RWPE1 (cell line): ENCODE measurements at places on chromosomes 7 and 10.
A peak's percentile ranks its signal among the peaks of the same experiment; 100 is the strongest.

DNA sequence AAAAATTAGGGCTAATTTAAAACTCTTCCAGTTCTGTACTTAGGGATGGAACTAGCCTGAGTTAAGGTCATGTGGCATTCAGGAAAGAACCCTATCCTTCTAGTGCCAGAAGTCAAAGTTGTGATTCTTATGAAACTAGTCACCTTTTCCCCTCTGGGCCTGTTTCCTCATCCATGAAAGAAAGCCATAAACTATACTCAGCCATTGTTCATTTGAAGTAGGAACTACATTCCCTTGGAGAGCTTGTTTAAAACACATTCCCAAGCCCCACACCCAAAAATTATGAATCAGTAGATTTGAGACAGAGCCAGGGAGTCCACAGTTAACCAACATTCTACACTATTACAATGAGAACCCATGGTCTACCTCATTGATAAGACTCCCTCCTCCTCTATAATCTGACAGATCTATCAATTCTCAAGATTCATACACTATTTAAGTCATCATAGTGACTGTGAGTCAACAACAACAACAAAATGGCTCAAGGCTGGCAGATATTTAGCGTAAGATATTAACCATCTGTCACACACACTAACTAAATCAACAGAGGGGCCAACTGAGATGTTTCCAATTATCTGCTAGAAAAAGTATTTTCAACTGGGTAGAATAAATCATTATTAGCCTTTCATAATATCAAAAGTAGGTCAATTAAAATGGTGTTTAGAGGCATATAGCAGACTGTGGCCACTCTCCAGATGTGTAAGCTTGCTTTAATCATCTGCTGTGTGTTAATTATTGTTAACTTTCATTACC, 102.3 kb downstream of the SLC25A13 start:
- peak; percentile 81 for DNase-seq

DNA sequence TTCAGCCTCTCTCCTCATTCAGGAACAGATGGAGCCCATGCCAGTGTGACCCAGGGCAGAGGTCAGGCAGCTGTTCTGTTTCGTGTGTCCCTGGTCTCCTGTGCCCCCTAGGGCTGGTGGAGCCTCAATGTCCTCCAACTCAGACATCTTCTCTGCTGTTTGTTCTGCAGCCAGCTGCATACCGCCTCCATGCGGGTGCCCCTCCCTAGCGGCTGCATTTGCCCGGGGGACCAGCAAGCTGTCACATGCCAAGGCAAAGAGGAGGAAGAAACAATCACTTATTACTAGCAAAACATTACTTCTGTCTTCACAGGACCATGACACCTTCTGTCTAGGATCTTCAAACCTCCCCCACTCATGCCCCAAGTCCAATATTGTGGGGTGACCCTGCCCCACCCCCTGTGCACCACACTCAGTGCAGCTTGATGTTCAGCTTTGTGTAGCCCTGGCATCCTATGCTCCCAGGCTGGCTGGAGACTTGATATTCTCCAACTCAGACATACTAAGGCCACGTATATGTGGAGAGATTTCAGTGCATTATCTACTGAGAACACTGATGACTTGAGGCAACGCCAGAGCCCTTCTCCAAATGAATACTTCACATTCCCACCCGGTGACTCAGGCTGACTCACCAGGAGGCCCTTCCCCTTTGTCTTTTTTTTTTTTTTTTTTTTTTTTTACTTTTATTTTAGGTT, 188.9 kb downstream of the SKIDA1 start:
- DNase-seq = peak; percentile 91

DNA sequence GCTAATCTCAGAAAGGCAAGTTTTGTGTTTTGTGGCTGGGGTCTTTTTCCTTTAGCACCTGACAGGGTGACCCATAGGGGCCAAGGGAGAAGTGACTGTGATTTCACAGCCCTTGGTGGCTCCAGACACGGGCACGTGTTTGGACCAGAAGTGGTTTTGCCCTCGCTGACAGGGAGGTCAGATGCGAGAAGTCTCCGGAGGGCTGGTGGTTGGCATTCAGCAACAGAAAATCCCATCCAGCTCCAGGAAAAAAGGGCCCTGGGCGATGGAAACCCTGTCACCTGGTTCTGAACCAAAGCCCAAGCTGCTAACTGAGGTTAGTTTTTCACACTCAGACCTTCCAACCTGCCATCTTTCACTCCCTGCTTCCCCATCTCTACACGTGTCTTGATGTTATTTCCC, 272.9 kb downstream of the TRIL start:
- DNase-seq = no peak

- DNase-seq = no peak
These were observed 222.4 kb upstream of the GNAI1 start for GRCh38 chr7:79912213-79912633.

DNA sequence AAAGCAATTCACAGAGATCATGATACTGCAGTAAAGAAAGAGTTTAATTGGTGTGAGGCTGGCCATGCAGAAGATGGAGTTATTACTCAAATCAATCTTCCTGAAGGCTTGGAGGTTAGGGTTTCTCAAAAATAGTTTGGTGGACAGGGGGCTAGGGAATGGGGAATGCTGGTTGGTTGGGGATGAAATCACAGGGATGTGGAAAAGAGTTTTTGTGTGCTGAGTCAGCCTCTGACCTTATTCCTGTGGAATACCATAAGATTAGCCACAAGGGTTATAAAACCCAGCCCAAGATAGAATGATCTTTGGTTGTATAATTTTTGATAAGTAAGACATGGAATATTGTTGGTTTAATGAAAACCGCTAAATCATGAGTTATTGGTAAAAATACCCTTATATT, 764.3 kb downstream of the TYW1 start:
- no peak for DNase-seq

GRCh38 chr7:157010588-157011332, at the start of gene MNX1:
Gene MNX1, minus strand, starts transcription at chr7:157010663. Its CDS starts 313 bp downstream, at chr7:157010350.
- DNase-seq = peak; percentile 81

GRCh38 chr7:1231214-1232102, 1.2 kb upstream of the UNCX start:
- no peak for DNase-seq

- DNase-seq = no peak
These were observed 25.7 kb downstream of the CYP3A7 start for GRCh38 chr7:99709260-99709659.

DNA sequence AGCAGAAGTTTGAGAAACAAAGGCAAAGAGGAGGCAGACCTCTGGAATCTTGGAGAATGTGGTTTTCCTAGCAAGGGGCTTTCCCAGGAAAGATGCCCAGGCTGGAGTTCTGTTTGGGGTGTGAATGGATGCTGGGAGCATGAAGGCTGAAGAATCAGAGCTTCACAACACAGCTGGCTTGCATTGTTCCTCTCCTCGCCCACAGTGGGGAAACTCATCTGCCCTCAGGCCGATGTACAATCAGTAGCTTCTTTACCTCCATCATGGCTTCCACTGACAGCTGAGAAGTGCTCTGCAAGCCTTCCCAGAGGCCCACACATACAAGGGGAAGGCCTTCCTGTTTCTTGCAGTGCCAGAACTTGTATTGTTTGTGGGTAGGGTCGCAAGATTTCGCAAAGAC, 90.8 kb upstream of the HECTD2 start:
- DNase-seq = no peak
